ENCODE measurements at places on chromosomes 13 and 19.

GRCh38 chr13:43166644-43167457 lies 143.5 kb downstream of the DNAJC15 start:
- peak; percentile 16 for DNase-seq

DNA sequence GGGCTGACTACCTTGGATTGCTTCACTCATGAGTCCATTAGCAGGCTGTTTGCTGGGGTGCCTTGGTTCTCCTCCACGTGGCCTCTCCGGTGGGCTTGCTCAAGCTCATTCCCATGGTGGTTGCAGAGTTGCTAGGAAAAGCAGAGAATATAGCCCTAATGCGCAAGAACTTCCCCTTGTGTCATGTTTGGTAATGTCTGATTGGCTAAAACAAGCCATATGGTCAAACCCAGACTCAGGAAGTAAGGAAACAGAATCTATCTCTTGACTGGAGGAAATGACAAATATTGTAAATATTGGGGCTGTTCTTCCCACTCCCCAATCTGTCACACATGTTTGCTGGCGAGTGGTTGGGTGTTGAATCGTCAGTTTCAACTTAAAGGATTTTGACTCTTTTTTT lies 12.1 kb downstream of the NFILZ start:
- no peak for DNase-seq

DNA sequence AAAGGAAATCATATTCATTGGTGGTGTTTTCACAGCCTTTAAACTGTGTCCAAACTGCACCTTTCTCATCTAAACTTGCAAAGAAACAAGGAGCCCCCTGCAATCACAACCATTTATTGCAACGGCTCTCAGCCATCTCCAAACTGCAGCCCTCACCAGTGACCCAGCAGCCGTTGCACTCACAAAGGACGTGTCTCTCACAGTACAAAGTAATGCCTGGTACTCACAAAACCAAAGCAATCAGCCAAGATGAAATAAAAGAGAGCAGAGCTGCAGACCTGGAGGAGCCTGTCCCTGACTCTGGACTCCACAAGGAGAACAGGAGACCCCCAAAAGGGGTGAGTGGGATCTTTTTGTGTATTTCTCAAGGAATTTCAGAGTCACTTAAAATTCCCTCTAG lies 20.2 kb upstream of the CEACAM21 start:
- DNase-seq: no peak

DNA sequence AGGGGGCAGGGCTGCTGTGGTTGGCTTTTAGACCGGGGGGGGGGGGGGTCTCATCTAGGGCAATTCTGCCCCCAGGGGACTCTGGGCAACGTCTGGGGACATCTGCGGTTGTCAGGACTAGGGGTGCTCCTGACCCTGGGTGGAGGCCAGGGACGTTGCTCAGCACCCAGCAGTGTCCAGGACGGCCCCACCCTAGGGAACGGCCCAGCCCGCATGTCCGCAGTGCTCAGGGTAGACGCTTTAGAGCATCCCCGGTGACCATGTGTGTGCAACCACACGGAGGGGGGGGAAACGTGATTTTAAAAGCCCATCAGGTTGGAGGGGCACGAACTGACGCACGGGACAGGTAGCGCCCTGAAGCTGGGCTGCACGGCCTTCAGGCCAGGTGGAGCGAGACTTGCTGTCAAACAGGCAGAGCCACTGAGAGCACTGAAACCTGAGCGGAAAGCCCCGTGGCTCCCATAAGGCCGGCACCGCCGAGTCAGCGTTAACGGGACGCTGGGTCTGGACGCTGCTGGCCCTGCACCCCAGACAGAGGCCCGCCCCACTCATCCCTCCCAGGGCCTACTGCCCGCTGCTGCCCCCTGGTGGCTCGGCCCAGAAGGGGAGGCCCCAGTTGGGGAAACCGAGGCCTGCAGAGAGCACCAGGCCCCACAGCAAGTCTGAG lies 8.3 kb downstream of the CACTIN start:
- DNase-seq: no peak

- peak; percentile 35 for DNase-seq
Observed at GRCh38 chr13:38670627-38671026, 16.2 kb upstream of the FREM2 start.

- DNase-seq: no peak
Observed at GRCh38 chr19:9793071-9793591, 24.6 kb upstream of the ZNF846 start.

Data from skeletal muscle cell (primary cell).